ENCODE measurements at places on chromosomes 5 and 9. TPM values are rescaled to one million over a fixed set of nuclear protein-coding genes. Genes with fewer than 3 reads are reported as not detected.

PCDH12 gene
- not detected for total RNA-seq

PTGDS gene
- total RNA-seq = 1.7 TPM

PRDM9 gene
- not detected for total RNA-seq

NME5 gene
- total RNA-seq = 4.3 TPM

TAF11L5 gene
- not detected for total RNA-seq

ADAMTS12 gene
- total RNA-seq = 32.1 TPM

GRCh38 chr5:149581192-149581861 lies at the start of gene ARHGEF37:
ARHGEF37 (plus strand) TSS chr5:149581498; CDS start chr5:149597770, 16,272 bp downstream.
- peak within 1 kb of the TSS; percentile 83 for H3K4me3 ChIP-seq
- H3K36me3 ChIP-seq = no peaks in the 10 kb centered on the region
- H3K27me3 ChIP-seq = peaks cover 7% of the 10 kb centered on the region
- peak; percentile 73 for DNase-seq

DNA sequence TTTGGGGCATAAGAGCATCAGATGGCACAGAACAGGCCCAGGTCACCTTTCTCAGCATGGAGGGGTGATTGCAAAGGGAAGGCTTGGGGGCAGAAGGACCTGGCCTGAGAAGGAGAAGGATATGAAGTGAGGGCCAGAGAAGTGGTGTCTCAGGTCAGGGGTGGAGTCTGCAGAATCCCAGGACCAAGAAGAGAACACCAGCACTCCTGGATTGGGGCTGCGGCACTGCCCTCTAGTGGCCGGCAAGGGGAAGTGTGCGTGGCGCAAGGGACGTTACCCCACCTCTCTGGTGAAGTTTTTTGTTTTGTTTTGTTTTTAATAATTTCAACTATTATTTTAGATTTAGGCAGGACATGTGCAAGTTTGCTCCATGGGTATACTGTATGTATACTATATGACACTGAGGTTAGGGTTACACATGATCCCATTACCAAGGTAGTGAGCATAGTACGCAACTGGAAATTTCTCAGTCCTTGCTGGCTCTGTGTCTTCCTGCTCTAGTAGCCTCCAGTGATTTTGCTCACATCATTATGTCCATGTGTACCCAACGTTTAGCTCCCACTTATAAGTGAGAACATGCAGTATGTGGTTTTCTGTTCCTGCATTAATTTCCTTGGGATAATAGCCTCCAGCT lies 1548.6 kb downstream of the EFNA5 start:
- no peaks in the 10 kb centered on the region for H3K27me3 ChIP-seq
- no peak for DNase-seq
- H3K36me3 ChIP-seq = no peaks in the 10 kb centered on the region
- peaks cover 2% of the 10 kb centered on the region for H3K4me1 ChIP-seq
- no peak overlapping the region for H3K4me3 ChIP-seq
- H3K27ac ChIP-seq = no peak overlapping the region

- DNase-seq = no peak
- no peak overlapping the region for H3K27ac ChIP-seq
- H3K27me3 ChIP-seq = peaks cover 6% of the 10 kb centered on the region
- no peaks in the 10 kb centered on the region for H3K36me3 ChIP-seq
- no peaks in the 10 kb centered on the region for H3K4me1 ChIP-seq
- H3K4me3 ChIP-seq = no peak overlapping the region
Observed at GRCh38 chr9:99058964-99059921, 45.7 kb upstream of the TGFBR1 start.

- H3K36me3 ChIP-seq = peaks cover 12% of the 10 kb centered on the region
- peak overlapping the region; percentile 54 for H3K27ac ChIP-seq
- no peaks in the 10 kb centered on the region for H3K27me3 ChIP-seq
- peaks cover 7% of the 10 kb centered on the region for H3K4me1 ChIP-seq
Observed at GRCh38 chr9:128107468-128108268, 19.9 kb downstream of the PTGES2 start.

DNA sequence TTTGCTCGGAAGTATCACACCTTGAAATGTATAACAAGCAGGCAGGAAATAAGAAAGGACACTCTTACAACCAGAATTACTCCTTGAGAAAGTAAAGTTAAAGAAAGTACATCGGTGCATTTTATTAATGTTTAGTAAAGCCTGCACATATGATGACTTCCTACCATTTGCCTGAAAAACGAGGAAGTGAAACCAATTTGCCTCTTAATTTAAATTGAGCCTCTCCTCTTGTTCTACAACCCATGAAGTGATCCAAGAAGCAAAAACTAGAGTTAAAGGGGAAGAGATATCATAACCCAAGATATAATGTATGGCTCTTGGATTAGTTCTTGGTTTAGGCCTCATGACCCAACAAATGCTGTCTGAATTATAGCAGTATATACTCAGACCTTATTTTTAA lies 95.6 kb downstream of the GNAQ start:
- H3K27me3 ChIP-seq = no peaks in the 10 kb centered on the region
- peaks cover 6% of the 10 kb centered on the region for H3K36me3 ChIP-seq
- DNase-seq = no peak

GRCh38 chr5:170896779-170897178 lies 35.0 kb downstream of the RANBP17 start:
- no peaks in the 10 kb centered on the region for H3K27me3 ChIP-seq
- no peak overlapping the region for H3K27ac ChIP-seq
- peak; percentile 64 for DNase-seq
- H3K4me1 ChIP-seq = no peaks in the 10 kb centered on the region
- no peak overlapping the region for H3K4me3 ChIP-seq

DNA sequence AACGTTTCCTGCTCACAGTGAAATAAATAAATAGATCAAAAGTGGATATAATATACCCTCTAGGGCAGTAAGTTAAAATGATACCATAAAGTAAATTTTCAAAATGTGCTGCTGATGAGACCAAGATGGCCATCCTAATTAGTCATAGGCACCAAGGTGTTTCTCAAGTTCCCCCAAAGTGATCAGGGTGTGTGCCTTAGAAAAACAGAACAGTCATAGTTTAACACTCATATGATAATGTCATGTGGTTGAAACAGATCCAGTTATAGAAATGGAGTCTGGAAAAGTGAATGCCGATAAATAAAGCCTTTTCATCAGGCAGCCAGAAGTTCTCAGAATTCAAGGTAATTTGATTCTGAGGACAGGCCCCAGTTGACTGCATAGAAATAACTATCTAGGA lies 161.5 kb upstream of the CDKN2B start:
- no peak overlapping the region for H3K27ac ChIP-seq
- no peaks in the 10 kb centered on the region for H3K27me3 ChIP-seq
- H3K36me3 ChIP-seq = no peaks in the 10 kb centered on the region
- peaks cover 4% of the 10 kb centered on the region for H3K4me1 ChIP-seq
- H3K4me3 ChIP-seq = no peak overlapping the region

GRCh38 chr5:179765400-179765799 lies 28.4 kb upstream of the LTC4S start:
- no peak for DNase-seq
- H3K4me3 ChIP-seq = no peak overlapping the region

GRCh38 chr5:14178671-14179211 lies 35.6 kb downstream of the TRIO start:
- H3K4me3 ChIP-seq = peak overlapping the region; percentile 3
- H3K27me3 ChIP-seq = no peaks in the 10 kb centered on the region
- H3K36me3 ChIP-seq = no peaks in the 10 kb centered on the region
- DNase-seq = no peak
- H3K4me1 ChIP-seq = peaks cover 59% of the 10 kb centered on the region

DNA sequence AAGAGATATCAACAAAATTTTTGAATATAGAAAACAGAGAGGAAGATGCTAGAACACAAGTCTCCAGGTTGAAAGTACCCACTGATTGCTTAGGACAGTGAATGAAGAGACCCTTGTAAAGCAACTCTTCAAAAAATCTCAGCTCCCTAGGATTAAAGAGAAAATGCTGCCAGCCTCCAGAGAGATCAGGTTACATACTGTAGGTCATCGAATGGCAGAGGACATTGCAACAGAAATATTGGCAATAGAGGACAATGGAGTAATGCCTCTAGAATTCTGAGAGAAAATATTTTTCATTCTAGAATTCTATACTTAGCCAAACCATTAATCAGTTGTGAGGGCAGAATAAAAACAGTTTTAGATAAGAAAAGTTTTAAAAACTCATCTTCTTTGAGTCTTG lies 43.1 kb upstream of the ELL2 start:
- no peaks in the 10 kb centered on the region for H3K36me3 ChIP-seq
- no peak overlapping the region for H3K4me3 ChIP-seq
- H3K27ac ChIP-seq = no peak overlapping the region
- H3K4me1 ChIP-seq = no peaks in the 10 kb centered on the region
- DNase-seq = no peak
- H3K27me3 ChIP-seq = no peaks in the 10 kb centered on the region
